ENCODE measurements at places on chromosomes 4 and X. TPM values are rescaled to one million over a fixed set of nuclear protein-coding genes. Genes with fewer than 3 reads are reported as not detected.

NDUFC1 gene
- 23.2 TPM for total RNA-seq

ZNF711 gene
- total RNA-seq: 1.2 TPM

STATH gene
- not detected for total RNA-seq

PRRG1 gene
- total RNA-seq: not detected

HSFX4 gene
- not detected for total RNA-seq

COL4A6 gene
- total RNA-seq: not detected

FAM9C gene
- not detected for total RNA-seq

BTC gene
- total RNA-seq: not detected

MAGEB6 gene
- not detected for total RNA-seq
